ENCODE measurements at places on chromosomes 13 and 19.
A peak's percentile ranks its signal among the peaks of the same experiment; 100 is the strongest.

DNA sequence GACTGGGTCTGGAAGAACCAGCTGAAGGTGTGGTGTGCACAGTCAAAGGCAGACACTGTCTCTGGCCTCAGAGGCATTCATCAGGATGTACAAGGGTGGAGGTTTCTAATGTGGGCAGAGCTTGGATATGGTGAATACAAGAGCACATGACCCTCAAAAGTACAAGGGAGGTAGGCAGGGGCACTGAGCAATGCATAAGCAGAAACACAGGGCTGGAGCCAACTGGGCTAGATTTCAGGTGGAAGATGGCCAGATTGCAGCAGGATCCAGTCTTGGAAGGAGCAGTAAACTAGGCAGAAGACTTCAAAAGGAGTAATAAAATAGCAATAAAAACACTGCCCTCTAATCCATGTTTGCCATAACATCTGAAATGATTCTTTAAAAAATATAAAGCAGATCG is 417.1 kb downstream of the OLFM4 start:
- no peak for DNase-seq

- DNase-seq = peak; percentile 42
Measured at GRCh38 chr19:11560404-11561051, 1.5 kb upstream of the ELOF1 start.

- DNase-seq = no peak
Measured at GRCh38 chr19:17615889-17616685, 60.6 kb downstream of the COLGALT1 start.

DNA sequence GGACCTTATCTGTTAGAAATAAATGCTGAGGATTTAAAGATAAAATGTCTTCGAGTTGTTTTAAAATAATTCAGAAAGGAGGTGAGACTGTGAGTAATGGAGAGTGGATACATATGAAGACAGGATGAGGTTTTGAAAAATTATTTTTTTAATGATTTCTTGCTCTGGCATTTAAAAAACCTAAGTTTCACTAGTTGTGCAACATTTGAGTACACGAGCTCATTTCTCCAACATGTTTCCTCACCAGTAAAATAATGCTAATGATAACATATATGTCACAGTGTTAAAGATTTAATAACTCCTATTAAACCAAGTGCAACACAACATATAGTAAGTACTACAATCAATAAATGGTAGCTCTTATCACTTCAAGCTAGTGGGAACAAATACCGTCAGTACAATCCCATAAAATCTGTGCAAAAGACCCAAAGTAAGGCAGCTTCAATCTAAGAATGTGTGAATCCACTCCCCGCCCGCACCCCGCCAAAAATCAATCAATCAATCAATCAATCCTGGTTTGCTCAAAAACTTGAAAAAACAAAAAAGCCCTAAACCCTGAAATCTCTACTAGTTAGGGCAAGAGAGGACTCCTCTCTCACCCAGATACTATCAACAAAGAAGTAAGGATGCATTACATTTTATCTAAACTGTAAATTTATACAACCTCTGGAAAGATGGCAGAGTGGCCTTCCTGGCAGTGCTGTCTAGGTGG is 1.3 kb downstream of the ALG5 start:
- DNase-seq = no peak

DNA sequence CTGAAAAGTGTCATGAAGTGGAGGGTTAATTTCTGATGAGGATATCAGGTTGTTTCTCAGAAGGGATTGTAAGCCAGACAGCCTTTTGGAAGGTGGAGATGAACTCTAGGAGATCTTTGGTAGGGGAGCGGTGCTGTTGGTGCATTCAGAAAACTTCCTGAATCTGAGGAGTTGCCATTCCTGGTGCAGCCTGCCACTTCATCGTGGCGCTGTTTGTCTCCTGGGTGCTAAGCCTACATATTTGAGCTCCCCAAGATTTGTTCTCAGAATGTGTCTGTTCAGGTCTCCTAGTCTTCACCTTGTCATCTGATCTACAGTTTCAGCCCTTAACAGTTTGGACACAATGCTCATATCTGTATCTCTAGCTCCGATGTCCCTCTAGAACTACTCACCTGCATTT is 285.6 kb downstream of the MTUS2 start:
- no peak for DNase-seq

DNA sequence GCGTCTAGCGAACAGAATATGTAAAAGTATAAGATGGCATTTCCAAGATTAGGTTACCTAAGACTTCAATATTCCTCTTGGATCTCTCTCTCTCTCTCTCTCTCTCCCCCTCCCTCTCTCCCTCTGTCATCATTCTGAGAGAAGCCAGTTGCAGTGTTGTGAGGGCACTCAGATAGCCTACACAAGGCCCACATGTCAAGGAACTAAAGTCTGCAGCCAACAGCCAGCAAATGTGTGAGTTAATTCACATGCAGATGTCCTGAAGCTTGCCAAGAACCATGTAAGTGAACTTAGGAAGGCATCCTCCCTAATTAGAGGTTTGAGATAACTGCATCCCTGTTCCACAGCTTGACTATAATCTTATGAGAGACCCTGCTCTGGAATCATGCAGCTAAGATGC is 822.9 kb upstream of the PRR20A start:
- DNase-seq = no peak

DNA sequence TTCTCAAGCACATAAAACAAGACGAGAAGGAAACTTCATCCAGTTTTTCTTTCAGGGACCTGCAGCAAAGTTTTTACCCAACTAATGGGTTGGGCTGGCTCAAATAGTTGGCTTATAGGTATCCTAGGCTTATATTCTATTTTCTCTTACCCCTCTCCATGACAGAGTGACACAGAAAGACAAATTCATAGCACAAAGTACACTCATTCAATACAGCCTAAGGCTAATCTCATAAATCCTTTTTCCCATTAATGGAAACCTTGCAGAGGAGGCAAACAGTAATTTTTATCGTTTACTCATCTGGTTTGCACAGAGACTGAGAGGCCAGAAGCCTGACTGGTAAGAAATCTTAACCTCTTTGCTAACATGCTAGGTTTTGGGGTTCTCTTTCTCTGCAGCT is 1589.9 kb downstream of the SLITRK1 start:
- DNase-seq = no peak

- DNase-seq = no peak
Measured at GRCh38 chr19:18292810-18293641, 11.6 kb upstream of the JUND start.

DNA sequence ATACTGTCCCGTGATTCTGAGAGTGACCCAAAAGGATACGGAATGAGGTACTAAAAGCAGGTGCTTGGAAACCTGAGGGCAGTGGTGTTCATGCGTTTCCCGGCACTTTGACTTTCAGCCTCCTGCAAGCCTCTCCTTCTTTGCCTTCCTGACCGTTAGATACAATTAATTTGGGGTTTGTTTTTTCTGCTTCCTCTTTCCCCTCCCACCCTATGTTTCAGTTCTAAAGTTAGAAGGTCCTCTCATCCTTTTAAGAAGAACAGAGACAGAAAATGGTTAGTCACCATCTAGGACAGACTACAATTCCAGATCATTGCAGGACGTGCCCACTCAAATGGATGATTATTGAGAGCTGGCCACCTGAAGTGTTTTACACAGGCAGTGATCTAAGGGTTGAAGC is 1.8 kb upstream of the LILRB4 start:
- DNase-seq = no peak

DNA sequence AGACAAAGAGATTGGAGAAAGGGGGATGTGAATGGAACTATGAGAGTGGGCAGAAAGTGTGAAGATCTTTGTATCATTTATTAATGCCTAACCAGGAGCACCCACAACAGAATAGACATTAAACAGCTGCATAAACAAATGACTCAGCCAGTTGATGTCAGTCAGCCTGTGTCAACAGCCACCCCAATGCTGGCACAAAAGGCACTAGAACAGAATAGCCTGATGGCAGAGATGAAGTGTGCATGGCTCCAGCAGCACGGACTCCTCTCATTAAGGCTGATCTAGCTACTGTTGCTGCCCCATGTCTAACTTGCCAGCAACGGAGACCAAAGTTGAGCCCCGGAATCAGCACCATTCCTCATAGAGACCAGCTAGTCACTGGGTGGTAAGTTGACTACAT is 7.8 kb downstream of the CPB2 start:
- no peak for DNase-seq

DNA sequence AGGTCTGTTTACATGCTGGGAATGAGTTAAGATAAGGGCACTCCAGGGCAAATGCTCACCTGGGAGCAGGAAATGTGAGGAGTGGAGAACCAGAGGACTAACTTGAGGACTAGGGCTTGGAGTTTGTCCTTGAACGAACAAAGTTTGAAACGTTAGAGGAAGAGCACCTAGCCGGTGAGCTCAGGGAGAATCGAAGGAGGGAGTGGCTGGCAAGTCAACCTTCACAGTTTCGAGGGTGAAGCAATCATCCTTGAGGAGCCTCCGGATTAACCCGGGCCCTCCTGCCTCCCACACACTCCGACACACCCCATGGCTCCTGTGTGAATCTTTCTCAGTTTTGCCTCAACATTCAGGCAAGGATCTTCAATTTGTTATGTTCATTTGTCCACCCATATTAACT is 58.6 kb downstream of the LMO7 start:
- DNase-seq = no peak

- no peak for DNase-seq
Measured at GRCh38 chr13:87234981-87235380, 436.2 kb upstream of the SLITRK5 start.

- no peak for DNase-seq
Measured at GRCh38 chr13:93345024-93345423, 118.4 kb downstream of the GPC6 start.

DNA sequence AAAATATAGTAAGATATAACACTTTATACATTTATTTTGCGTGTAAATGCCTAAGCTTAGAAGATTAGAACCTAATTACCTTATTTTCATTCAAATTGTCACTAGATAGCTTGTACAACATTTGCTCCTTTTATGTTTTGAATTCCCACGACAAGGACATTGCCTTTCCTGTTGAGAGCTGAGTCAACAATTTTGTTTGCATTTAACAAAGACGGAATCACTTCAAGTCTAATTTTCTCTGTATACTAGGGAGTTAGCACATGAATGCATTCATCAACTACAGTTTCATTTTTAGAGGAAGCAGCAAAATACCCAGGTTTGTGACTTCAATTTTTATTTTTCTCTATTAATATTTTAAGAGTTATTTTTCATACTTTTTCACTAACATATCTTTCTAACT is 48.7 kb upstream of the PCCA start:
- no peak for DNase-seq

DNA sequence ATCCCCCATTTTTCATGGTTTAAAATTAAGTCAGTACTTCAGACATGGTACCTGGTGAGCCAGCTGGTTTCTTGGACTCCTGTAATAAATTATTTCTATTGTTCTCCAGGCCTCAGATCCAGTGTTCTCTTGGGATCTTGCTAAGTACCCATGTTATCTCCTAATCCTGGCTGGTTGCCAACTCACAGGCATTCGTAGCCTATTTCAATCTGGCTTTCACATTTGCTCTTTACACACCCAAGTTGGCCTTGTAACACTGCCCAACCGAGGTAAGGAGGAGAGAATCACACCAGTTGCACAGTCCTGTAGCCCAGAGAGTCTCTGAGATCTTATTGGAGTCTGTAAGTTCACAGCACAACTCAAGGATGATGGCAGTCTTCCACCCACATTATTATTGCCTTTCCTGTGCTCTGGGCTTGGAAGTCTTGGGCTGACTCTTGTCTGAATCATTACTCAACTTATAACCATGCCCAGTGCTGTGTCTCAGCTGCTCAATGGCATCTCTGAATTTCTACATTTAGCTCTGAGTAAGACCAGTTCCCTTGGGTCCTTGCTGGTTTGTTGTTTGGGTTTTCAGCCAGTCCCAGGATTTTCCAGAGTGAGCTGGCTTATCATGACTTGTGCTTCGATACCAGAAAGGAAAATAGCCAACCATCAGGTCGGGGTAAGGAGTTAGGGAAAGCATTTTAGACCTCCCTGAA is 76.6 kb upstream of the KLF12 start:
- DNase-seq = no peak

- DNase-seq = no peak
Measured at GRCh38 chr19:42122691-42123607, 9.3 kb downstream of the POU2F2 start.

GRCh38 chr13:59946944-59947343 is 216.8 kb downstream of the DIAPH3 start:
- DNase-seq = no peak

- DNase-seq = no peak
Measured at GRCh38 chr13:26962671-26963070, 202.1 kb upstream of the GPR12 start.

DNA sequence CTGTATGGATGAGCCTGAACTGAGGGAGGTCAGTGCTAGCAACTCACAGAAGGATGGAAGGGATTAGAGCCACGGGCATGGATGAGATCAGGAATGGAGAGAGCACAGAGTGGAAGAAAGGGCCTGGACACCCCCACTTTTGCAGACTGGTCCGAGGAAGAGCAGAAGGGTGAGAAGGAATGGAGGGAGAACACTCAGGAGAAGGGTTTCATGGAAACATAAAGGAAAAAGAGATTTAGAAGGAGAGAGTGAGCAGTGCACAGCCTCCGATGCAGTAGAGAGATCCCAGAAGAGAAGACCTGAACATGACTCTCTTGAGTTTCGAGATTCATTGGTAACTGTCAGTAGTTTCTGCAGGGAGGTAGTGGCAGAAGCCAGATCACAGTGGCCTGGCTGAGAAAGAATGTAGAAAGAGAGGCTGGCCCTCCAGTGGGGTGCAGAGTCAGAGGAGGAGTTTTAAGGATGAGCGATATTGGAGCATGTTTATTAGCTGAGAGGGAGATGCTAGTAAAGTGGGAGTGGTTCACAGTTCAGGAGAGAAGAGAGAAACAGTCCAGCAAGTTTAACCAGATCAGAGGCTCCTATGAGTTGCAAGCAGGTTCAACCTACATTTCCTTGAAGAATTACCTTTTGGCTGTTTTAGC is 108.9 kb downstream of the ZAR1L start:
- no peak for DNase-seq

- no peak for DNase-seq
Measured at GRCh38 chr19:3949997-3950859, 17.4 kb downstream of the NMRK2 start.

- no peak for DNase-seq
Measured at GRCh38 chr13:95656386-95657015, 12.0 kb upstream of the DZIP1 start.

- DNase-seq = no peak
Measured at GRCh38 chr13:83883061-83883523, 818 bp upstream of the SLITRK1 start.

DNA sequence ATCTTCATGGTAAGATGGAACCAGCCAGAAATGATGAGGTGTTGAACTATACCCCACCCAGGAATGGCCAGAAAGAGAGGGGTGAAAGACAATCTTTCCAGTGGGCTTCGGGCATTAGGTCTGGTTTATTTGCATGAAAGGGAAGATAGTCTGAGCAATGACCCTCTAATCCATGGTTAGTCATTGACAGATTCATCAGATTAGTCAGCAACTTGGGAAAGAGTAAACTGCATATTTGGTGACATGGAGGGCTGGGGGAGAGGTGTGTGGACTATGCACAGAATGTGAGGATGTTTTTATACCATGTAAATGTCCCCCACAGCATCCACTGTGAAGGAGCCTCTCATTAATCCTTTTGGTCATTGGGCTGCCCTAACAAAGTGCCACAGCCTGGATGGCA is 30.1 kb upstream of the USP12 start:
- no peak for DNase-seq

All from activated gamma-delta T cell treated with anti-CD3 and anti-CD28 coated beads, Interleukin-2, amount 50 U/mL, for 16 hours (primary cell).